ENCODE measurements at places on chromosomes 7 and 10.

- no peak for DNase-seq
Observed at GRCh38 chr10:121362026-121362425, 236.2 kb downstream of the FGFR2 start.

DNA sequence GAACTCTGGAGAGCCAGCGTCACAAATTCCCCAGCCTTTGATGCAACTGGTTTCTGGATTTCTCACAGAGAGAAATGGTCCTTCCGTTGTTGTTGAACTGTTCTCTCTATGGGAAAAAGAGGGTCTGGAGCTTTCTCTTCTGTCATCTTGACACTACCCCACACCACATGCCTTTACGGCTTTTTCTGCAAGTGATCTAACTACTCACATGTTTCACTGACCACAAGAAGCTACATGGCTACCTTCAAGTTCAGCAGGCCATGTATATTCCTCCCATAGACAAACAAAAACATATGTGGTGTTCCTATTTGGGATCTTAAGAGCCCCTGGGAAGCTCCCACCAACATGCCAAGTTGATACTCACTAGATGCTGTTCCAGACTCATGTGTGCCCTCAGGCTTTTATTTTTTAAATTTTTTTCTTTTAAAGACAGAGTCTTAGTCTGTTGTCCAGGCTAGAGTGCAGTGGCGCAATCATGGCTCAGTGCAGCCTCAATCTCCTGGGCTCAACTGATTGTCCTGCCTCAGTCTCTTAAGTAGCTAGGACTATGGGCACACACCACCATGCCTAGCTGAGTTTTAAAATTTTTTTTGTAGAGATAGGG lies 72.0 kb downstream of the RNF216 start:
- DNase-seq, result no peak

DNA sequence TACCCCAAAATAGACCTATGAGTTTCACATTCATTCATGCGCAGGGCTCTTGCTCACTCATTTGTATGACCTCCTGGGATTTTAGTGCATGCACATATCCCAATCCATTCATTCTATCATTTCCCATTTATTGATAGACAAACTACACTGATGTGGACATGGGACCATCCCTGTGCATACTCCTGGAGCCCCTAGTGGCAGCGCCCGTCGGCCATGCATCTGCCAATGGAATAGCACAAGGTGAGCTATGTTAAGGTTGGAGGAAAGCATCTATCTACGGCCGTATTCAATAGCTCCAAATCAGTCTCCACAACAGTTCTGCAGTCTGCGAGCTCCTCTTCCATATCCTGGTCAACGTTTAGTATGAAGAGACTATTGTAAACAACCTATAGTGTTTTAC lies 31.7 kb upstream of the FIGNL1 start:
- no peak for DNase-seq

DNA sequence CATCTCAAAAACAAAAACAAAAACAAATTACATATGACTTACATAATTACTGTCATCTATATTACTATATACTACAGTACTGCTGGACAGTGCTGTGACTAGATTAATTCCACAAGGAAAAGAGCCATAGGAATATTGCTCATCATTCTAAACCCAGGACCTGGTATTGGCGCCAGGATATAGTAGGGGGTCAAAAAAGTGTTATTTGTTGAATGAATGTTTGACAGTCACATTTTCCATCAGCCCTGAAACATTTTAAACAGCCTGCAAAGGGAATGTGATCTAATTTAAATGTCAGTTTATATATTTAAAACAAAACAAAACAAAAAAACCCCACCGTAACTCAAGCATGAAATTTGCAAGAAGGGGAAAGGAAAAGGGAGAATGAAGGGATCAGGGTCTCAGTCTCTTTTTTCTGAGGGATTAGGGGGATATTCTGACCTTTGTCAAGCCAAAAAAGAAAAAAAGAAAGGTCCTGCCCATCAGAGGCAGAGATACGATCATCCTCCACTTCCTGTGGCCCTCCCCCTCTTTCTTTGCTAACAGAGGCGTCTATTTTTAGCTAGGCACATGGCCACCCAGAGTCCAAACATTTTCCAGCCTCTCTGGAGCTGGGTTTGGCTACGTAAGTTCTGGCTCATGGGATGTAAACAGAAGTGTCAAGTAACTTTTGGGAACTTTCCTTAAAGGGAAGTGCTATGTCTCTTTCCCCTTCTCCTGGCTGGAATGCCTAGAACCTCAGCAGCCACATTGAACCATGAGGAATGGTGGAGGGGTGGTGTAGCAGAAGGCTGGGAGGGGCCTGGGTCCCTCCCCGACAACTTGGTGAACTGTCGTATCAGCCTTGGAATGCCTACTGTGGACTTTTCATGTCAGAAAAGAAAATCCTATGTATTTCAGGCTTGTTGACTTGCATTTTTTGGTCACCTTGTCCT lies 44.6 kb upstream of the DLG5 start:
- peak; percentile 18 for DNase-seq

- DNase-seq, result no peak
Observed at GRCh38 chr10:30378201-30378995, 29.3 kb upstream of the MTPAP start.

- DNase-seq, result no peak
Observed at GRCh38 chr10:16910793-16911164, 93.6 kb upstream of the RSU1 start.

- no peak for DNase-seq
Observed at GRCh38 chr7:133871757-133872156, 255.4 kb upstream of the LRGUK start.

- DNase-seq, result no peak
Observed at GRCh38 chr7:1455241-1455939, 3.9 kb downstream of the MICALL2 start.

- DNase-seq, result no peak
Observed at GRCh38 chr10:11533328-11533781, 78.1 kb downstream of the USP6NL start.

GRCh38 chr10:129090618-129091366 lies 376.2 kb upstream of the MGMT start:
- DNase-seq, result no peak

- no peak for DNase-seq
Observed at GRCh38 chr7:76049295-76049694, 1.4 kb downstream of the MDH2 start.

- no peak for DNase-seq
Observed at GRCh38 chr10:13831711-13832141, 245.0 kb downstream of the PRPF18 start.

DNA sequence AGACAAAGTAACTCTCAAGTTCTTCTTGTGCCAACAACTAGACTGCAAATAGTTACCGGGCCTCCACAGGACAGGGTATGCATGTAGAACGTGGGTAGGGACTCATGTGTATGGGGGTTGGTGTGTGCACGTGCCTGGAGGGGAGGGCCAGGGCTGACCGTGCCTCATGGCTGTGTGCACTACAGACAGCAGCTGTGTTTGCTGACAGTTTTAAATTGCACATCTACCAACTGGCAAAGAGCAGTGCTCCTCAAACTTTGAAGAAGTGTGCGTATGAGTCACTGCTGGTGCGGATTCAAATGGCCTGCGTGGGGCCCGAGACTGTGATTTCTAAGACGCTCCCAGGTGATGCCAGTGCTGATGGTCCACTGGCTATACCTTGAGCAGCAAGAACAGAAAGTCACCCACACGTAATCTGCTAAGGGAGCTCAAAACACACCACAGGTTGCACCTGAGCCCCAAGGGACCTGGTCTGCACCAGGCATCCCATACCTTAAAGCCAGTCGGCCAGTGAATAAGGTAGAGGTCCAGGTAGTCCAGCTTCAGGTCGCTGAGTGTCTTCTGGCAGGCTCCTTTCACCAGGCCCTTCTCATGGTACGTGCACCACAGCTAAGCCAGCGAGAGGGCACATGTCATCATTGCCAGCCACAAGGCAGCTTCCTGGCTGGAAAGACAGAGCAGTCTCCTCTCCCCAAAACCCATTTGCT lies 8.5 kb downstream of the AKR1B1 start:
- DNase-seq, result no peak

GRCh38 chr10:109022417-109023049 lies 900.8 kb downstream of the XPNPEP1 start:
- DNase-seq, result no peak

- DNase-seq, result no peak
Observed at GRCh38 chr7:112500619-112501018, 19.8 kb downstream of the LSMEM1 start.

Measured in activated CD4-positive, alpha-beta T cell treated with anti-CD3 and anti-CD28 coated beads, Interleukin-2, amount 50 U/mL, for 16 hours (primary cell).